ENCODE measurements at places on chromosomes 3 and 15.

DNA sequence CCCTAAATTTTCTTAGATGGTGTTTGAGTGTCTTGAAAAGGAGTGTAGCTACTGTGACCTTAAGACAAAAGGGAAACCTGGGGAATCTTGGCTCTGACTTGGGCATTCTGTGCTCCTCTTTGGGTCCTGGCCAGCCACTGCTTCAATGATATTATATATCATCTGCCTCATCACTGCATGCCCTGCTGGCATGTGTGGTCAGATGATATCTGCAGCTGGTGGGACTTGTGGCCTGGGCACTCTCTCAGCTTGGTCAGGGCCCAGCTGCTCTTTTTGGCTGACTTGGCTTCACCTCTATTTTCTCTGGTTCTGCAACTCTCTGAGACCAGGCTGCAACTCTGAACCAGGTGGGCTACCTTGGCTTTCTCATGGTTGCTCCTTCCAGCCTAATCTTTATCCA, 446.1 kb upstream of the RARB start:
- no peak for DNase-seq

GRCh38 chr15:56667517-56667916, 65.8 kb downstream of the ZNF280D start:
- DNase-seq = no peak

DNA sequence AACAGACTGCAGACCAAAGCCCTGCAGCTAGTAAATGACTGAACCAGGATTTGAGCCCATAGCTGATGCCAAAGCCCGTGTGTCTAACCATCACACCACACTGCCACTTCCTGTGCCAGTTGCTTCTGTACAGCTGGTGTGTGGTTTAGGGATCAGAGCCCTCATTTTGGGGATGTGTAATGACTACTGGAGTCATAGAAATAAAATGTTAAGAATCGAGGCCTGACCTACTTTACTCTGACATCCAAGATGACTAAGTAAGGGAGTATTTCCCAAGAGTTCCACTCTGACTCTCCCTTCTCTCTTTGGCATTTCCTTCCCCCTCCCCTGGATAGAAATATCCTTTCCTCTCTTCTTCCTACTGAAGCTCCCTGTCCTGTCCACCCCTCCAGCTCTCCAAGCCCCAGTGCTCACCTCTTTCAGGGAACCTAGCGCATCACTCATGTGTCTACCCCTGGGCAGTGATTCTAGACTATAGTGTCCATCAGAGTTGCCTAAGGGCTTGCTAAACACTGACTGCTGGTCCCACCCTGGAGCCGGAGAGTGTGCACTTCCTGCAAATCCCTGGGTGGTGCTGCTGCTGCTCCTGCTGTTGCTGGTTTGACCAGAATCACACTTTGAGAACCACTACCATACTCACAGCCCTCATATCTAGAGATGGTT, 53.8 kb downstream of the MGLL start:
- peak; percentile 65 for DNase-seq

DNA sequence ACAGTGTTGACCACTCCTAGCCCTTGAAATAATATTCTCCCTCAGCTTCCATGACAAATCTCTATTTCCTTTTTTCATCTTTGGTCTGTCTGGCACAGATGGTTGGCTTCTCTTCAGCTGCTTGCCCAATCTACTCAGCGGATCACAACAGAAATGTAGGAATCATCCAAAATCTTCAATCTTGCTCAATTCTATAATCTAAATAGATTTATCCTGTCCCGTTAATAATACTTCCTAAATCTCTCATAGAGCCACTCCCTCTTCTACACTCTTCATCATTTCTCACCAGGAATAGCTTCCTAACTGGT, 3.8 kb downstream of the PEAK1 start:
- no peak for DNase-seq

DNA sequence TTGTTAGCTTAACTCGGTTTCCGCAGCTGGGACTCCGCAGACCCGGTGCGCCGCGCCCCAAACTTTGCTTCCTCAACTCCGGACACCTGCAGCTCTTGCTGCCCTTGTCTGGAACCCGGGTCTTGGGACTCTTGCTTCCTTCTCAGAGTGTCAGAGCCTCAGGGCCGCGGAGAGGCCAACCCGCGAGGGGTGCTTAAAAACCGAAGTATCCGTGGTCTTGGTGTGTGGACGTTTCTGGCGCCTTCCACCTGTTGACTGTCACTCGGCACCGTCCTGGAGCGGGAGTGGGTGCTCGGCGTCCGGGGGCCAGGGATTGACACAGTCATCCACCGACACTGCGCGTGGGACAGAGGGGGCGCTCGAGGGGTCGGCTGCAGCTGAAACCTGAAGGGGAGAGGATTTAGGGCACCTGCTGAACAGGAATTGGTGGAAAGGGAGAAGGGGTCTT, 386 bp downstream of the SQOR start:
- no peak for DNase-seq

DNA sequence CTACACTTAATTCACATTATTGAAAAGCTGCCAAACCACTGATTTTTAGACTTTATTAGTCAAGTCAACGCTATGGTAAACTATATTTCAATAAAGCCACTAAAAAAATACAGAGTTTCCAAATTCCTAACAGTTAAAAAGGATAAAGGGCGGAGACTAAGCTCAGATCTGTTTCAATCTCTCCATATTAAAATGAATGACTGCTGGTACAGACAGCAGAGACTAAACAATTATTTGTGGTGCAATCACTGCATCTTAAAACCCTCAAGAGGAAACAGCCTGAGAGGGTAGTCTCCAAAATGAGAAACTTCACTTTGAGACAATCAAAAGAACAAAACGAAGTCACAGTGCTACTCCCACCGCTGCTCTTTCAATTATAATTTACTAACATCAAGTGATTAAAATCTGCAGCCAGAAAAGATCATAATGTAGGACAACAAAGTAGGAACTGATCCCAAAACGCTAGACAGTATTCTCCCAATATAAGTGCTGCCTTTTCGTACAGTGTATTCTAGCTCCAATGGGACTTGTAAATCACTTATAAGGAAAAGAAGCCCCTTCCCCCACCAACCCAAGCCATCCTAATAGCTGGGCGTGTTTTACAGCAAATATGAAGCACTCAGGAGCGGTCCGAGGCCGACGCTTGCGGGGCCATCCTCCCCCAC, 1.2 kb downstream of the UBP1 start:
- DNase-seq = no peak

GRCh38 chr3:23991683-23992628, 46.9 kb downstream of the NR1D2 start:
- no peak for DNase-seq

- no peak for DNase-seq
These were observed 231.1 kb upstream of the CNTN6 start for GRCh38 chr3:861721-862120.

- no peak for DNase-seq
These were observed 7.4 kb downstream of the SLC6A11 start for GRCh38 chr3:10823516-10823818.

- DNase-seq = no peak
These were observed 45.5 kb upstream of the CGNL1 start for GRCh38 chr15:57330619-57331340.

DNA sequence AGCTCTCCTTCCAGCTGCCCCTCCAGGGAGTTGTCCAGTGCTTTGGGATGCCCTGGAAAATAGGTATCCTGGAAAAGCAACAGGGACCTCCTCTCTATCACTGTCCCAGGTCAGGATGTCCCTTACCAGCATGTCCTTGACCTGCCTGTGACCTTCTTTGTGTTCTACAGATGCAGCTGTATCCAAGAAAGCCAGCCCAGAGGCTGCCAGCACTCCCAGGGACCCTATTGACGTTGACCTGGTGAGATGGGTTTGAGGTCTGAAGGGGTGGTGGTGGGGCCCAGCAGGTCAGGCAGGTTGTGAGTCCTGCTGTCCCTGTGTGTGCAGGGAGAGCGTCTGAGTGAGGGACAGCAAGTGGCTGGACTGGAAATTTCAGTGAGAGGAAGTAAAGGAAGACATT, 30.2 kb downstream of the PML start:
- no peak for DNase-seq

- DNase-seq = no peak
These were observed 73.8 kb upstream of the ZBED2 start for GRCh38 chr3:111668888-111669488.

- no peak for DNase-seq
These were observed 129.3 kb upstream of the FEZF2 start for GRCh38 chr3:62502315-62503300.

DNA sequence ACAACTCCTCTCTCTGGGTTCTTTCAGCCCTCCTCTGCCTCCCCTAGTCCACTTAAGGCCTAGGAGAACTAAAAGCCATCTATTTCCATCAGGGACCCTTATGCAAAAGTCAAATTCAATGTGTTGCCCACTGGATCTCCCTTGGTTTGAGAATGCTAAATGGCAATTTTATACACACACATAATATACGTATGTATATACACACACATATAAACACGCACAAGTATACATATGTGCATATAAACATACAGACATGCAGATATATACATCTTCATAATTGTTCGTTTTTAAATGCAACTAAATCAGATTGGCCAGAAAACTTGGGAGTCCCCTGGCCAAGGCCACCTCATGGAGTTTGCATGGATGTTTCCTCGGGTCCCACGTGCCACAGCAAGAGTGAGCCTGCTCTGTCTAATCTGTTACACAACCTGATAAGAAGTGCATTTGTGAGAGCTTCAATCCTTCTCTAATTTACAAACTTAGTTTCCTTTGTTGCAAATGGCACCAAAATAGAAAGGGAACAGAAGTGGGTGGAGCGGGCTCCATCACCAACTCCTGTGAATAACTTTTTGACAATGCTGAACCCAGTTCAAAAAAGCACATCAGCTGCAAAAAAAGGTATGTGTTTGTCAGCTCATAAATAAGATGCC, 84.2 kb downstream of the FOXP1 start:
- DNase-seq = no peak

DNA sequence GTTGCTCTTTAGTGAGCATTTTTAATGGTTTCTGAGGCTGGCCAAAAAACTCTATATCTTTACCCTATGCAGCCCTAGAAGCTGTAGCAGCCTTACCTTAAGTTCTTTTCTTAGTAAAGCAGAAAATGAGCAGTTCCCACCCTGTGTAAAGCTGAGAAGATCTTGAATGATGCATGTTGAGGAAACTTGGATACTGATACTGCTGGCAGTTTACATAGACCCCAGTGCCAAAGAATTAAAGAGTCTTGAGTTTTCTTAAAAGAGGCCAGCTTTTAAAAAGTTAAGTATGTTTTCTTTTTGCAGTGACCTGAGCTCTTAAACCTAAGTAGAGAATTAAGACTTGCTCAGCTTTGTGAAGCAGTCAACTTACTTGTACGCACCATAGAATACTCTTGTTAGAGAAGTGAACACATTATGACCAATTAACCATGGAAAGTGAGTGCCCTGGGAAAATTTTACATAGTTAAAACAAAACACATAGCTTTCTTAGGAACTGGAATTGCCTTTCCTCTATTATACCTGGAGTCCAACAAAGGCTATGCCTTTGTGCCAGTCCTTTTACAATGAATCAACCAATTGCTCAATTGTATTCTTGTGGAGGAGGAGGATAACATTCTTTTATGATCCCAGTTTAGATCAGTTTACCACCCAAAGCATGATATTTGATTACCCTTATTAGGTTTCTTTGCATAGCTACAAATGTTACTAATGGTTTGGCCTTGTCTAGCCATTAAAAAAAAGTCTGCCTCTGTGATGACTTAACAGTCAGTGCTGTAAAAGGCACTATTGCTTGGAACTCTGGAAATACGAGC, 28.4 kb downstream of the PLS1 start:
- DNase-seq = no peak

- DNase-seq = no peak
These were observed 40.9 kb downstream of the UACA start for GRCh38 chr15:70722266-70723121.

DNA sequence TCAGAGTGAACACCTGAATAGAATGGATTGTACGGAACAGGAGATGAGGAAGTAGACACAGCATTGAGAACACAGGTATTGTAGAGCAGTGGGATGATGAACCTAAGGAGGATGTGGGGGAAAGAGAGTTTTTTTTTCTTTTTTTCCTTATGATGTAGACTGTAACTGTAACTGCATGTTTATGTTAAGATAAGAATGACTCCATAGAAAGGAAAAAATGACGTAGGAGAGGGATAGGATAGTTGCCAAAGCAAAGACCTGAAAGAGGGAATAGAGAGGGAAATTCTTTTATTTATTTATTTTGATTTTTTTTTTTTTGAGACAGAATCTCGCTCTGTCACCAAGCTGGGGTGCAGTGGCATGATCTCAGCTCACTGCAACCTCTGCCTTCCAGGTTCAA, 33.2 kb downstream of the APH1B start:
- DNase-seq = no peak

- DNase-seq = no peak
These were observed 103.0 kb upstream of the EIF1B start for GRCh38 chr3:40206522-40206921.

- DNase-seq = no peak
These were observed 72.1 kb upstream of the OXTR start for GRCh38 chr3:8841472-8841871.

- no peak for DNase-seq
These were observed 5.2 kb upstream of the MPI start for GRCh38 chr15:74884428-74885223.

GRCh38 chr15:68852461-68852860, 31.8 kb upstream of the ANP32A start:
- no peak for DNase-seq

DNA sequence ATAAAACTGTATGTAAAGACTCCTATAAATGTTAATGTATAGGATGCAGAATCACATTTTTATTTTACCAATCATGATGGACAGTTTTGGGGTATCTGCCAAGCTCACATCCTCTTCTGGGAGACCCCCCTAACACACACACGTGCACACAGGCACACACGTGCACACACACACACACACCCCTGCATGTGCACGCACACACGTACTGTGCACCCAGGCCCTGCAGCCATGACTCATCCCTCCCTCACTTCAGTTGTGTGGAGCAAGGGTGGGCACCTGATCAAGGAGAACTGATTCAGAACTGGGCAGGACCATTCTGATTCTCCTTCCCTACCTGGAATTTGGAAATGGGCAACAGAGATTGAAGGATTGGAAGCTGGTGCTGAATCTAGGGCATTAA, 16.0 kb upstream of the MINDY4B start:
- DNase-seq = no peak
